ENCODE measurements at places on chromosomes 6 and 20. TPM values are rescaled to one million over a fixed set of nuclear protein-coding genes. Genes with fewer than 3 reads are reported as not detected.

Gene BPI
- total RNA-seq: 6.4 TPM

Gene FOXC1
- total RNA-seq: 49.3 TPM

Gene SLC22A1
- 1.3 TPM for total RNA-seq

Gene OR2J3
- not detected for total RNA-seq

Gene PRRT1
- 1.9 TPM for total RNA-seq

Gene AMD1
- 47.6 TPM for total RNA-seq

Gene HLA-DQA2
- total RNA-seq: 1.3 TPM

Gene PRR18
- total RNA-seq: 0.18 TPM

Gene ASIP
- total RNA-seq: not detected

Gene TMEM14A
- total RNA-seq: 17.2 TPM

Gene COL12A1
- total RNA-seq: 261 TPM

Gene IL17A
- total RNA-seq: not detected

Gene OOEP
- not detected for total RNA-seq

Gene CD40
- 3.0 TPM for total RNA-seq

Gene GJA10
- total RNA-seq: not detected

Gene DEFB124
- total RNA-seq: not detected

Gene CNKSR3
- total RNA-seq: 25.0 TPM

Gene RNF182
- 1.4 TPM for total RNA-seq

Gene GLP1R
- total RNA-seq: 0.82 TPM

All from metanephros (tissue), 2 donors.